ENCODE measurements at places on chromosomes 5 and 9.
A peak's percentile ranks its signal among the peaks of the same experiment; 100 is the strongest.

DNA sequence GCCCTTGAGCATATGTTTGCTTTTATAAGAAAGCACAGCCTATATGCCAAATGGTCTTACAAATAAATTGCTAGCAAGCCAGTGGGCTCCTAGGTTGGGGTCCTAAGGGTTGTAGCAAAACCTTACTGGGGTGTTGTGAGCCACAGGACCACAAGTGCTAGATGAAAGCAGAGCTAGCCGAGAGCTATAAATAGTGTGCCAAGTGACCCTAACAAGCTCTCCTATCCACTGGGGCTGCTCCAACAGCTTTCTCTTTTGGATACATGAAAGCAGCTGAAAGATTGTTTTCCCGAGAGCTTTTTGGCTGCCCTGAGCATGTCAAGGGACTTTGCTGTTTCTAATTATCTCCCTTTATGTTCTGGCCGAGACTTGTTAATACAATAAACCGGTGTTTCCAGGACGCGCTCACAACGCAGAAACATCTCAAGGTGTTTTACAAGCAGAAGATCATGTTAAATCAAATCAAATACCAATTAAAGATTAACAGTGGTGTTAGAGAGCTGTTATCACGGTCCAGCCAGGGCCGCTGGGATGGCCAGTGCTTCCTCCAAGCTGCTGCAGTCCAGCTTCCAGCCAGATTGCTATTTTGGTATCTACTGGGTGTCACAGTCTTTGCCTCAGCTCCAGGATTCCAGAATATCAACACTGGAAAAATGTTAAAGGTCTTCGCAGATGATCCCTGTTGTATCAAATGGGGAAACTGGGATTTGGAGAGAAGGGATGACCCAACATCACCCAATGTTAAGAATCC lies 351.0 kb downstream of the ASTN2 start:
- DNase-seq, result no peak

- DNase-seq, result peak; percentile 3
These were observed 491 bp downstream of the APC start for GRCh38 chr5:112738191-112738560.

GRCh38 chr5:124410539-124411488 lies 335.6 kb downstream of the ZNF608 start:
- peak; percentile 39 for DNase-seq

DNA sequence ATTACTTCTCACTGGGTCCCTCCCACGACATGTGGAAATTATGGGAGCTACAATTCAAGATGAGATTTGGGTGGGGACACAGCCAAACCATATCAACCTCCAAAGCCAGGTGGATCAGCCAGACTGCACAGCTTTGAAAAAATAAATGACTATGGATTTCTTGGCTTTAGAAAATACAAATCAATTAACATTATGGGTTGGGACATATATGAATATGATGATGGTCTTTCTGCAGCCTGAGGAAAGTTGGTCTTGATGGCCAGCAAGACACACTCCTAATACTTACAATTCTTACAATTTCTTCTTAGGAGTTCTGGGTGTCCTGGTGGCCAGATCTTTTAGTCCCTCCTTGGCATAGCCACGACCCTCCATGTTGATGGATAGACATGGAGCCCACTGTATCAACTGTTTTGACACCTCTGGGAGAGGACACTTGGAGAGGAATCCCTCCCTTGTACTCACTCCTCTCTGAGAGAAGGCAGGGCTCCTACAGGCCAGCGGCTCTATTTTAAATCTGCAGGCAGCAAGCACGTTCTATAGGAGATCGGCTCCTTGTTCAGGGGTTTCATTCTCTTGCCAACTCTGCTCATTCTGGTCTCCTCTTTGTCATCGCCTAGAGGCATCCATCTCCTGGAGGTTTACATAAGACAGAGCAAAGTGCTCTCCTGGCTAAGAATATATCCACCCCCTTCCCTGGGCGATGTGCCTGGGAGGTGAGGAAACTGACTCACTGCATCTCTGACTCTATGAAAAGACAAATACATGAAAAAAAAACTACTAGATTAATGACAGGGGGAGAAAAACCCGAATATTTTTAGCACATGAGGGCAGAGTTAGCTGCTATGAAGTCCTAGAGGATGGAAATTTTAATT lies 145.9 kb downstream of the CARTPT start:
- DNase-seq, result peak; percentile 67

GRCh38 chr5:139742173-139742903 lies 53.3 kb upstream of the PSD2 start:
- no peak for DNase-seq

DNA sequence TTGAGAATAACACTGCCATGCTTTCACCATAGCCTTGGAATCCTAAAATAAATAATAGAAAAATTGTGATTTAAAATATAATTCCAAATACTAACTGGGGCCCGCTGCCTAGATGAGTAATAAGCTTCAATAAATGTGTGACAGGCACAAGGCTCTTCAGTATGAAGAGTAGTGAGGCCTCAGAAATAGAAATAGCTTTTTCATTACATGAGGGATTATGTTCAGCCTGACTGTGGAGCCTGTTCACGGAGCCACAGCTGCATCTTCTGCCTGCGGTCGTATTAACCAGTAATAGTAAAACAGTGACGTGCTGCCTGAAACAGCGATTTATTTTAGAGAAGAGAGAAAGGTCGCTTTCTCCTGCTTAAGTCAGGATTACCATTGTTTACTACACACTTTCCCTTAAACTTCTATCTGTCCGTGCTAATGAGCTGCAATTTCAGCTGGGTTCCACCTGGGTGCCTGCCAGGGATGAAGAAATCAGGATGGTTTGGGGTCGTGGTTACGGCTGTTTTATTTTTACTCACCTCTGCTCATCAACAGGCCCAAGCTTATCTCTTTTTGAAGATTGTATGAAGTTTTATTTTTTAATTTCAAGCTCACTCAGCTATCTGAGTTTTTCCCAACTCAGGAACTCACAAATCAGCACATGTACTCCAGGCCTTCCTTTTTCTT lies 284.9 kb upstream of the WWC1 start:
- no peak for DNase-seq

DNA sequence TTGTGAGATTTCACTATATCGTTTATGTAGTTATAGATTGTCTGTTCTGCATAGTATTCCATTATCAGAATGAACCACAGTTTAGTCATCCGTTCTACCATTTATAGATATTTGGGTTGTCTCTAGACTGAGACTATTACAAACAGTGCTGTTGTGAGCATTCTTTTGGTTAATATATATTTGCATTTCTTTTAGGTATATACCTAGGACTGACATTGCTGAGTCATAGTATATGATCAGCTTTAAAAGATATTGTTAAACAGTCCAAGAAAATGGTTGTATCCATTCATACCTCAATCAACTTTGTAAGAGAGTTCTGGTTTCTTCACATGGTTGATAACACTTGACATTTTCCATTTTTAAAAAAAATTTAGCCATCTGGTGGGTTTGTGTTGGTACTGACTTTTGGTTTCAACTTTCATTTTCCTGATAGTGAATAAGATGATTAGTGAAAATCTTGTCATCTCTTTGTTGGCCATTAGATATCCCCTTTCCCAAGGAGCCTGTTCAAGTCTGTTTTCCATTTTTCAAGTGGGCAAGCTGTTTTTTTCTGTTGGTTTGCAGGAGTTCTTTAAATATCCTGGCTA lies 22.9 kb upstream of the ADAM19 start:
- no peak for DNase-seq

DNA sequence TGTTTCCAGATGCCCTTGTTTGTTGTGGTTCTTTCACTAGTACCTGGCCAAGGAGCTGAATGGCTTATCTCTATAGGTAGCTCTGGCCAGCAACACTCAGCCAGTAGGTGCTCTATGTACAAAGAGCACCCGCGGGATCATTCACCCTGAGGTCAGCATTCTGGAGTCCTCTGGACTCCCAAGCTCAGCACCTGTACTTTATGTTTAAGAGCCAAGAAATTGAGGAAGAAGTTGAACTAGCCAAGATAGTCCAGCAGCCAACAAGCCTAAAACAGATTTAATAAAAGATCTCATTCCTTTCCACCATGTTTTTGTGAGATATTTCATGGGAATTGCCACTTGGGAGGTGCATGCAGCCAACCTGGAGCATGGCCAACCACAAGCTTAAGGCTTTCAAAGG lies 242.6 kb upstream of the PAPPA start:
- DNase-seq, result no peak

DNA sequence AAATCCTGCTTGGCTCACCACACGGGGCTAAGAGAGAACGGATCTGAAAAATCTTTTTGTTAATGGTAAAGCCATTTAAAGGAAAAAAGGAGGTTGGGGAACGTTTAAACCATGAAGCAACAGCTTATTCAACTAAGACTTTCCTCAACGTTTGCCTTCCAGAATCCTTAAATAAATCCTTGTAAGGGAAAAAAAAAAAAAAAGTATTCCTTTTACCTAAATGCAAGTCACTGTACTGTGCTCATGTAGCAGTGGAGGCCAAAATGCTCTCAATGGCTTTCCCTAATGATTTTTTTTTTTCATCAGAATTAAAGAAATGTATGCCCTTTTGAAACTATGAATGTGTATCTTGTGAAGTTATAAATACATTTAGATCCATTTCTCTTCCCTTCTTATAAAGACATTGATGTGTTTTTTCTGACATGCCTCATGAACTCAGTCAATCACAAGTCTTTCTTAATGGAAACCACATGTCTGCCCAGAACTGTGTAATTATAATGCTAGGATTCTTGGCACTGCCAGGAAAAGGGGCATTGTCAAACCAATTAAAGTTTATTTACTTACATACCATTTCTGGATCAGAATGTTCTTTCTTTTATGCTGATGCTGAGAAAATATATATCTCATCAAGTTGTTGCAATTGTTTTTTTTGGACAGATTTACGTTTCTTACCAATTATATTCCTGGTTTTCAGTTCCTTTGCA lies 107.5 kb downstream of the EBF1 start:
- peak; percentile 83 for DNase-seq

GRCh38 chr9:73655363-73655762 lies 503.7 kb downstream of the ANXA1 start:
- DNase-seq, result no peak

GRCh38 chr5:176589039-176589769 lies 20.8 kb downstream of the GPRIN1 start:
- no peak for DNase-seq

GRCh38 chr5:75465480-75465879 lies 45.9 kb downstream of the CERT1 start:
- no peak for DNase-seq

DNA sequence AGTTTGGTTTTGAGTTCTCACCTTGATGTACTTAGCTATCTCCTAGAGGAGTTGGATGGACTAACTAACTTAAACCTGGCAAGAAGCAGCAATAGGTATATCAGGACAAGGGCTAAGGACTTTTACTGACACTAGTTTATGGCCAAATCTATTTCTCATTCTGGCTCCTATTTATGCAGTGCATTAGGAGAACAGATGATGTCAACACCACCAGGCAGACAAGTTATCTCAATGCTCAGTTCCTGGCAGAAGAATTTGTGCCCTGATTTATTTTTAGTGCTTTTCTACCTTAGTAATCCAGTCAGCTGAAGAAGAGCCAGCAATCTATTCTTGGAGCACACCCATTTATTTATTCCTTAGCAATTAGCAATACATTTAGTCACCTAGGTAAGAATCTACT lies 30.7 kb upstream of the MYOT start:
- DNase-seq, result no peak

DNA sequence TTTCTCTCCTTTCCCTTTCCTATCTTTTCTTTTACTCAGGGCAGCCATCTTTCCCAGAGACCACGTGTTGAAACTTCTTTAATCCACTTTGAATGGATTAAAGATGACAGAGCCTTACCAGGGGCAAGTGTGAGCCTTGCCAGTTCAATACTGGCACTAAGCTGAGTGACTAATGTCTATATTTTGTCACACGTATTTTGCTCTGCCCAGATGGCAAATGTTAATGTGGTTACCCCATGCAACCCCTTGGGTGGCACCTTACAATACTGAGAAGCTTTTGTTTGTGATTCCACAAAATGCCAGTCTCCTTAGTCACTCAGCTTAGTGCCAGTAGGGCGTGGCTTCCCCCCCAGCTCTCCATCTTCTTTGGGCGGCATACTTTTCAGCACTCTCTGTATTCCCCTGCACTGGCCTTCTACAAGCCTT lies 24.8 kb downstream of the ANXA1 start:
- DNase-seq, result no peak

- no peak for DNase-seq
These were observed 93.4 kb downstream of the STRBP start for GRCh38 chr9:123174887-123175518.

DNA sequence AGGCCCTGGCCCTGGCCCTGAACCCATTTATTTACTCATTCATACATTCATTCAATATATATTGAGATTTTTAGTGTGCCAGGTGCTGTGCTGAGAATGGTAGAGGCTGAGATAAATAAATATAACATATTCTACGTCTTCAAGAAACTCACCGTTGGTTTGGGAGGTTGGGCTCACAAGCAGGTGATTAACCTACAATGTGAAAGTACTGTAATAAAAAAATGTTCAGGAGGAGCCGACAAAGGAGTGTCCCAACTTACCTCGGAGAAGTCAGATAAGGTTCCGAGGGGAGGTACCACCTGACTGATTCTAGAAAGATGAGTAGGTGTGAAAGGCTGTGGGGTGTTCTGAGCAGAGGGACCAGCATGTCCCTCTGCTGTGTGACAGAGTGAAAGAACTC lies 479.6 kb upstream of the KLF4 start:
- DNase-seq, result no peak

GRCh38 chr5:157080286-157080685 lies 21.4 kb upstream of the HAVCR1 start:
- DNase-seq, result no peak

DNA sequence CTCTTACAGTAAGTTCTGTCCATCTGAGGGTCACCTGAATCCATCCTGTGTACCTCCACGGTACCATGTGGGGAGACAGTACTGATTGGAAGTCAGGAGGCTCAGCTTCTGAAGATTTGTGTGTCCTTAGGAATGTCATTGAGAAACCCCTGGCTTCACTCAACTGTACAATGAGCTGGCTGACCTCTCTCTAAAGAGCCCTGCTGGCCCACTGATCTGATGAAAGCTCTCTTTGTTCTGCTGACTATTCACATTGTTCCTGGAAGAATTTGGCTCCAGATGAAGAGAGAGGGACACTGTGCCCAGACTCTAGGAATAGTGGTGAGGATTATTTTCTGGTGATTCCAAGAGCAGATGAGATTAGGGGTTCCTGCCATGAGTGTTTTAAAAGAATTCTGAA lies 141.2 kb downstream of the LURAP1L start:
- DNase-seq, result peak; percentile 66

GRCh38 chr5:149429839-149430721 lies 51.0 kb upstream of the IL17B start:
- no peak for DNase-seq

GRCh38 chr5:93250424-93250823 lies 330.6 kb downstream of the NR2F1-AS1 start:
- no peak for DNase-seq

GRCh38 chr9:105329719-105330062 lies 85.2 kb downstream of the SLC44A1 start:
- peak; percentile 55 for DNase-seq

DNA sequence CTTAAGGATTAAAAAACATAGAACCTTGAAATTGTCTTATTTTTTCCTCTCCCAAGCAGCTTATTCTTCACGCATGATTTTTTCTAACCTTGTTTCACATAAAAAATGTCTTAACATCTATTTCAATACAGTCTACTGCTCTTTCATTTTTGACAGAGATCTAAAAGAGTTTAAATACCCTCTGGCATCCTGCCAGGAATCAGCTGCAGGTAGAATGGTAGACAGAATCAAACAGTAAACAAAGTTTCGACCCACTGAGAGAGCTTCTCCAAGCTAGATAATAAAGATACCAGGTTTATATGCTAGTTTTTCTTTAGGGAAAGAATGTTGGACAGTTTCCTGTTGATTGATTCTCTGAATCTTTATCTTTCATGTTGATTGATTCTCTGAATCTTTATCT lies 555.8 kb upstream of the CDH9 start:
- DNase-seq, result no peak

GRCh38 chr5:14397717-14398116 lies 183.9 kb upstream of the OTULINL start:
- peak; percentile 78 for DNase-seq

Measured in foreskin fibroblast (primary cell).